SJSA1 (cell line): ENCODE measurements at places on chromosomes 7 and 10. TPM values are rescaled to one million over a fixed set of nuclear protein-coding genes. Genes with fewer than 3 reads are reported as not detected.

PDE1C gene
- total RNA-seq: 0.11 TPM in 1 of 2 replicates, not detected in the other

CD36 gene
- total RNA-seq: 0.32 TPM in 1 of 2 replicates, not detected in the other

DNA sequence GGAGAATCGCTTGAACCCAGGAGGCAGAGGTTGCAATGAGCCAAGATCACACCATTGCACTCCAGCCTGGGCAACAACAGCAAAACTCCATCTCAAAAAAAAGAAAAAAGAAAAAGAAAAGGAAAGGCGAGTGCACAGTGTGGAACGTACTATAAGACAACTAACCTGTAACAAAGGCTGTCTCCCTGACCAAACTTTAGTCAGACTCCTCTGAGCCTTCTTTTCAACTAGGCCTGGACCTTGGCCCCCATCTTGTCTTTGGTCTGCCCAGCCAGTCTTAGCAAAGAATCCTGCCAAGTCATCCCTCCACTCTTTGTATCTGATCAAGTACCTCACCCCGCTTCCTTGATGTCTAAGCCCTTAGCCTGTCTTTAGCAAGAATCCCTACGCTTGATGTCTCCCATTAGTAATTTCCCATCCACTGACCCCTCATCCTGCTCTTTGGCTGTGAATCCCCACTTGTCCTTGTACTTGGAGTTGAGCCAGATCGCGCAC is 68.9 kb upstream of the KDM7A start:
- H3K27me3 ChIP-seq: no peaks in the 10 kb centered on the region
- H3K36me3 ChIP-seq: no peaks in the 10 kb centered on the region
- H3K4me1 ChIP-seq: no peaks in the 10 kb centered on the region
- H3K27ac ChIP-seq: no peak overlapping the region
- no peak for DNase-seq
- no peak overlapping the region for H3K4me3 ChIP-seq

DNA sequence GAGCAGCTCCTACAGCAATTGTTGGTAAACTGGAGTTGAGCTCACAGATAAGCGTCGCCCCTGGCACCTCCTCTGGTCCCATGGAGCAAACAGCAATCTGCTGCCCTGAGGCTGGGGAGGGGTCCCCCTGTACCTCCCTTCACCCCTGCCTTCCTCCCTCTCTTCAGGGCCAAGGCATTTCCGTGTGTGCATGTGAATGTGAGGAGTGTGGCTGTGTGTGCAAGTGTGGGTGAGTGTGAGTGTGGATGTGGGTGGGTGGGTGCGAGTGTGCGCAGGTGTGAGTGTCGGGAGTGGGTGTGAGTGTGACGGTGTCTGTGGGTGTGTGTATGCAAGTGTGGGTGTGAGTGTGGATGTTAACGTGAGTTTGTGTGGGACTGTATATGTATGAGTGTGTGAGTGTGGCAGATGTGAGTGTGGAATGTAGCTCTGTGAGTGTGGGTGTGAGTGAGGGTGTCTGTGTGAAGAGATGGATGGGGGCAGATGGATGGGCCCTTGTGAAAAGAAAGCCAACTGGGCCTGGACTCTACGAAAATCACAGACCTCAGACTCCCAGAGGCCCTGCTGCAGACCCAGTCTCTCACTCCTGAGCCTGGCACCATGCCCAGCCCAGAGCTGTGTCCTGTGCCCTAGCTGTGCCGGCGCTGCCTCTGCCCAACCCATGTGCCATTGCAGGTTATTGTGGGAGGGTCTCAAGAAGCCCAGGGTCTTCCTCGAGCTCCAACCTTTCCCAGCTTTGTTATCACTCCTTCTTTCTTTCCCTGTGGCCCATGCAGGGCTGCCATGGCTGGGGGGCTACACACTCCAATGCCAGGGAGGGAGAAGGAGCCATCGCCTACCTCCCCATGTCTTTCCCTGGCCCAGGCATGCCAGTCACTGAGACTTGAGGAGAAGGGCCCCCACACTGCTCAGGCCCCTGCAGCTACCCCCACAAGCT is 73.9 kb downstream of the GRID1 start:
- DNase-seq: no peak
- H3K27me3 ChIP-seq: no peaks in the 10 kb centered on the region; the same call in 1 of the 2 replicates

DNA sequence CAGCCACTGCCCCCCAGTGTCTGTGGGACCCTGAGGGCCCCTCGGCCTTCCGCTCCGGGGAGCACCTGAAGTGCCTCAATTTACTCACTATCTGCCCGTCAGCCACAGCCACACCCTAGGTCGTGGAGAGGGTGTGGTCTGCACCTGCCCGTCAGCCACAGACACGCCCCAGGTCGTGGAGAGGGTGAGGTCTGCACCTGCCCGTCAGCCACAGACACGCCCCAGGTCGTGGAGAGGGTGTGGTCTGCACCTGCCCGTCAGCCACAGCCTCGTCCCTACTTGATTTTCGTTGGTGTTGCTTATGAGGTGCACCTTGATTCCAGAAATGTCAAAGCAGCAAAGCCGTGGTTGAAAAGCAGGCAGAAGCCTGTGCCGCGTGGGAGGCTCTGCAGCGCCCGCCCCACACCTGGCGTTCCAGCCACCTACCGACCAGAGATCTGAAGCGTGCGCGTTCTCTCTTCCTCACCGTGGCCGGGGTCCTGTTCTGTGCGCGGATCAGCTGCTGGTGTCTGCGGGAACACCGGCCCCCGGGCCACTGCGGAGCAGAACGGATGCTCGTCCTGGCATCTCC is 101.6 kb downstream of the DYNC2I1 start:
- H3K4me3 ChIP-seq: no peak overlapping the region
- DNase-seq: no peak
- H3K4me1 ChIP-seq: no peaks in the 10 kb centered on the region
- H3K27ac ChIP-seq: no peak overlapping the region
- no peaks in the 10 kb centered on the region for H3K36me3 ChIP-seq
